ENCODE measurements at places on chromosomes 7 and 10.

DNA sequence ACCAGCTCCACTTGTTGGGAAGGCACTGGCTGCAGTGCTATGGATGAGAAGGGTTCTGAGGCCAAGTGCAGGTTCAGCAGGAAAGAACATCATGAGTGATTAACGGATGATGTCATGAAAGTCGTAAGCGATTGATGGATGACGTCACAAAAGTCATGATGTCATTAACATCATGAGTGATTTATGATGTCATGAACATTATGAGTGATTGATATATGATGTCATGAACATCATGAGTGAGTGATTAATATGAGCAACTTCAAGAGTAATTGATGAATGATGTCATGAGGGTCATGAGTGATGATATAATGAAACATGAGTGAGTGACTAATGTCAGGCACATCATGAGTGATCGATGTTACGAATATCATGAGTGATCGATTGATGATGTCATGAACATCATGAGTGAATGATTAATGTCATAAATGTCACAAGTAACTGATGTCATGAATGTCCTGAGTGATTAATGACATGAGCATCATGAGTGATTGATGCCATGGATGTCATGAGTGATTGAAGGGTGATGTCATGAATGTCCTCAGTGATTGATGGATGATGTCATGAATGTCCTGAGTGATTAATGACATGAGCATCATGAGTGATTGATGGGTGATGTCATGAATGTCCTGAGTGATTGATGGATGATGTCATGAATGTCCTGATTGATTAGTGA, 185.6 kb downstream of the PAXIP1 start:
- no peak for DNase-seq

GRCh38 chr10:79239924-79240581, 107.2 kb upstream of the PPIF start:
- no peak for DNase-seq

- DNase-seq: no peak
Measured at GRCh38 chr10:29472301-29473086, 162.3 kb downstream of the SVIL start.

DNA sequence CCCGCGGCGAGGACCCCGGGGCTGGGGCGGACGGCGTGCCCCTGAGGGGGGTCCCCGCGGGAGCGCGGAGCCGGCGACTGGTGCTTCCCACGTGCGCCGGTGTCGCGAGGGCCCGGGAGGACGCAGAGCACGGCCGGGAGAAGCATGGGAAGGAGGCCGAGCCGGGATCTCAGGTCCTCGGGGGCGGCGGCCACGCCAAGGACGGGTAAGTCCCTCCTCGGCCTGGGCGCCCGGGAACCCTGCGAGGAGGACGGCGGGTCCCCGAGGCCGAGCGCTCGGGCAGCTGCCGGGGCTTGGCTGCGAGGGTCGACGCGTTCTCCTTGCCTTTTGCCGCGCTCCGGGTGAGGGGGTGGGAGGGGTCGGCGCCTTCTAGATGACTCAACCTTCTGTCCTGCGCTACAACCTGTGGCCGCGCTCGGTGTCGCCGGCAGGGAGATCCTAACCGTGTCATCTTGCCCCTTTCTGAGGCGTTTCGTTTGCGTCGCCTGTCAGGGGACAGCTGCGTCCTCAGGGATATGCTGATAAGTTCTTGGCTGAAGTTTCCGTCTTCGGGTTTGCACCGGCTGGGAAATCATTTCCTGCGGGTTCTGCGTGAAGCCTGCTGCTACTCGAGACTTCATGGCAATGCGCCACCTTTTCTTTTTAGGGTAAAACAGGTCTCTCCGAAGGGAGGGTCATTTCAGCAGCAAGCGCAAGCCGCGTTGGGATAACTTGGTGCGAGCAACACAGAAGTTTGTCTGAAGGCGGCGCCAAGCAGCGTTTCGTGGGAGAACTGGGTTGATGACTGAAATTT, 529 bp downstream of the TASOR2 start:
- DNase-seq: peak; percentile 38

GRCh38 chr10:117516681-117517080, 25.9 kb upstream of the EMX2 start:
- DNase-seq: no peak

DNA sequence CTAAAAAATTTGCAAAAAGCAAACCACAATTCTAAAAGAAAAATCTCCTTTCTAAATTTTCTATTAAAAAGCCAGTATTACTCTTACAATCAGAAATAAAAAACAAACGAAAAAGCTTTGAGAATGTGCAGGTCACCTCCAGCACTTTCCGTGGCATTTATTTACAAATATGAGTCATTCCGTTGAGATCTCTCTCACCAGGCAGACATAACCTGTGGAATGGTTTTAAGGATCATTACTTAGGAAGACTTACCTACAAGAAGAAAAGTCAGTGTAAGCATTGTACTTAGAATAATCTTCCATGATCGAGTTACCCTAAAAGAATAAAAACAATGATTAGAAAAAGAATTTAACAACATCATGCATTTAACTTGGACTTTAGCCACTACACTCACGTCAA, 3.3 kb downstream of the SUN3 start:
- DNase-seq: no peak

- no peak for DNase-seq
Measured at GRCh38 chr10:132548869-132549268, 11.3 kb downstream of the INPP5A start.

DNA sequence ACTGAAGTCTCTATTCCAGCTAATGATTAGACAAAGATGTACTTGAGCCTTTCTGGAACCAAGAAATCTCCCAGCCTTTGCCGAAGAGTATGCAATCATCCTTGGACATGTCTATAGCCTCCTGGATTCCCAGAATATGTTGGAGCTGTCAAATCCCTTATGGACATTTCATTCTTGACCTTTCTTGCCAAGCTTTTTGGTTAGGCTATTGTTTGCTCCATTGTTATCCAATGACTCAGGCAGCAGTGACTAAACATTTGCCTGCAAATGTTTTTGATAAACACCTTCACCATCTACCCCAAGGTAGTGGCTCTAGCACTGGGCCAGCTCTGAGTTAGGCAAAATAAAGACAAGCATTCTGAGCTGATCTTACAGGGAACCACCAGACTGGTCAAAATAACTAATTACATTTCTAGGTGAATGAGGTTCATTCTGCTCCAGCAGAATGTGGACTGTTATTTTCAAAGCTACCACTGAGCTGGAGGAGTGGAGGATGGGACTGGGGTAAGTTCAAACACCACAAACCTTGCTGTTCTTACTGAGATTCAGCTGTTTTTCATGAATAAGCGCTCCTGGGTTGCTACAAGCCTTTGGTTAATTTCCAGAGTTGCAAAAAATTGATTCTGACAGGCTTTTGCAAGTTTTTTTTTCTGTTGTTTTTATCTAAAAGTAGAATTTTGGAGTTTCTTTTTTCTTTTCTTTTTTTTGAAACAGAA, 81.0 kb downstream of the TMEM270 start:
- DNase-seq: no peak

GRCh38 chr7:39910108-39910869, 39.8 kb upstream of the CDK13 start:
- no peak for DNase-seq

- no peak for DNase-seq
Measured at GRCh38 chr7:52486267-52486666, 549.2 kb upstream of the POM121L12 start.

GRCh38 chr7:80095545-80095944, 39.1 kb upstream of the GNAI1 start:
- no peak for DNase-seq

- no peak for DNase-seq
Measured at GRCh38 chr10:61313460-61313859, 139.7 kb downstream of the TMEM26 start.

DNA sequence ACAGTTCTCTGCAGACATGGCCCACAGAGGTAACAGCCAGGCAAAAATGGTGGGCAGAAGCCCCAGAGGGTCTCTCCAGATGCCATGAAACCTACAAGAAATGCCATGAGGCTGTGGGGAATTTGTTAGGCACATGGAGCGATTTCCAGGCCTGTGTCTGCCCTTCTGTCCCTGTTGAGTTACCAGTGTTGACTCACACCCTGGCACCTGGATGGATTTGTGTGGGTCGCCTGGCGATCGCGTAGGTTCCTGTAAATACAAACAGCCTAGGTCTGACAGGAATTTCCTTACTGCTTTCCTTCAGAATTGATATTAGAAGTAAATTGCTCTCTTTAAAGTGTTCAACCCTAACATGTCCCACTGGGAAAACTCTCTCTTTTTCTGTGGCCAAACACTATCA, 164.9 kb upstream of the EEPD1 start:
- DNase-seq: no peak

DNA sequence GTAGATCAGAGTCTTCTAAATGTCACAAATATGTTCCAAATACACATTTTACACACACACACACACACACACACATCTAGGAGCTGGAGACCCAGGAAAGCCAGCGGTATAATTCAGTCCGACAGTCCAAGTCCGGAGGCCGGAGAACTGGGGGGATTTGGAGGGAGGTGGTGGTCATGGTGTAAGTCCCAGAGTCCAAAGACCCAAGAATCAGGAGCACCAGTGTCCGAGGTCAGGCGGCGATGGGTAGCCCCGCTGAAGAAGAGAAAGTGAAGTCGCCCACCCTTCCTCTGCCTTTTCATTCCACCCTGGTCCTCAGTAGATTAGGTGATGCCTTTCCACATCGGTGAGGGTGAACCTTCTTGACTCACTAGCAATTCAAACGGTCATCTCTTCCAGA, 154.8 kb downstream of the CAMK1D start:
- DNase-seq: no peak

- no peak for DNase-seq
Measured at GRCh38 chr10:47065903-47066302, 154.7 kb downstream of the PTPN20 start.

- no peak for DNase-seq
Measured at GRCh38 chr10:132133005-132133404, 53.7 kb upstream of the DPYSL4 start.

DNA sequence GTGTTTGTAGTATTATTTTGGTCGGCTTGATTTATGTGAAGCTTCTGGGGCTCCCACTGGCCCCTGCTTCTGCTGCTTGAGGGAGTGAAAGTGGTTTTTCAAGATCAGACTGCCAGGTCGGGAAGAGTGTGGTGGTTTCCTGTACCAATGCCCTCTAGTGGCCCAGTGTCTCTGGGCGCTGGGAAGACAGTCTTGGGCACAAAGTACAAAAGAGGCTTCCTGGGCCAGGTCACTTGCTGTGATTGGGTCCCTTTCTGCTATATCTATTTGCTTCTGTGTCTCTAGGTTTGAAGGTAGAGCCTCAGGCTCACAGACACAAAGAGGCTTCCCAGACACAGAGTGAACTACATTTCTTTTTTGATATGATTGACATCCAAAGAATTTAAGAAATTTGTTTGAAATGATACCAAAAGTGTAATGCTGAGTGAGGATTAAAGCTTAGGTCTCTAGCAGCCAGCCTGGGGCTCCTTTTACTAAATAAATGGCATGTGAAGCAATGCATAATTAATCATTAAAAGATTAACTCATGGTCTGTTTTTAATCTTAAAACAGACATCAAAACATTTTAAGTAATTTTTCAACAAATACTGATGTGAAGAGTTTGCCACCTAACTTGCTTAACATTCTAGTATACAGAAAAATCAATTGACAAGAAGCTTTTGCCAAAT, 36.3 kb downstream of the ABCB1 start:
- no peak for DNase-seq

GRCh38 chr7:45088821-45089340, at the start of gene NACAD:
TSS of gene NACAD (minus strand) at chr7:45088969. CDS start at chr7:45088894, 75 bp downstream.
- no peak for DNase-seq

- no peak for DNase-seq
Measured at GRCh38 chr10:97015240-97015639, 170.5 kb downstream of the SLIT1 start.

- DNase-seq: no peak
Measured at GRCh38 chr7:49346195-49346899, 422.0 kb downstream of the CDC14C start.

GRCh38 chr7:129213828-129214227, 11.0 kb upstream of the AHCYL2 start:
- DNase-seq: no peak

- DNase-seq: no peak
Measured at GRCh38 chr7:148535217-148535616, 55.3 kb upstream of the C7orf33 start.

GRCh38 chr7:2202901-2203765, 29.6 kb downstream of the MAD1L1 start:
- DNase-seq: no peak

- DNase-seq: no peak
Measured at GRCh38 chr7:143229054-143229790, 7.4 kb downstream of the TAS2R40 start.

- no peak for DNase-seq
Measured at GRCh38 chr10:74238031-74238431, 87.0 kb downstream of the ADK start.

DNA sequence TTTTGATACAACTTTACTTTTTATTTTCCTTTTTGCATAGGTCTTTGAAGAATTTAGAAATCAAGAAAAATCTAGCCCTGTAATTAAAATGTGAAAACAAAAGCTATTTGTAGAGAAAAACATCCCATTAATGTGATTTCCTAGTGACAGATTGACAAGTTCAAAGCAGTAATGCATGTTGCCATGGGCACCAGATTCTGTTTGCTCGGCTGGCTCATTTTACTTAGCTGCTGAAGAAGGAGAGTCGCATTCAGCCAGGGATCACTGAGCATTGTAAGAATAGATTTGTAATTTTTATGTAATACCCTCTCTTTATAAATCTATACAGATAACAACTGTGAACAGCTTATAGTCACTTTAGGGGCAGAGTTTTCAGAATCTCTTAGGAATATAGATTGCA, 28.5 kb downstream of the DNAJB9 start:
- no peak for DNase-seq

- no peak for DNase-seq
Measured at GRCh38 chr7:38310591-38311101, 37.2 kb upstream of the TARP start.

GRCh38 chr10:111297351-111297848, 220.6 kb downstream of the ADRA2A start:
- DNase-seq: no peak

DNA sequence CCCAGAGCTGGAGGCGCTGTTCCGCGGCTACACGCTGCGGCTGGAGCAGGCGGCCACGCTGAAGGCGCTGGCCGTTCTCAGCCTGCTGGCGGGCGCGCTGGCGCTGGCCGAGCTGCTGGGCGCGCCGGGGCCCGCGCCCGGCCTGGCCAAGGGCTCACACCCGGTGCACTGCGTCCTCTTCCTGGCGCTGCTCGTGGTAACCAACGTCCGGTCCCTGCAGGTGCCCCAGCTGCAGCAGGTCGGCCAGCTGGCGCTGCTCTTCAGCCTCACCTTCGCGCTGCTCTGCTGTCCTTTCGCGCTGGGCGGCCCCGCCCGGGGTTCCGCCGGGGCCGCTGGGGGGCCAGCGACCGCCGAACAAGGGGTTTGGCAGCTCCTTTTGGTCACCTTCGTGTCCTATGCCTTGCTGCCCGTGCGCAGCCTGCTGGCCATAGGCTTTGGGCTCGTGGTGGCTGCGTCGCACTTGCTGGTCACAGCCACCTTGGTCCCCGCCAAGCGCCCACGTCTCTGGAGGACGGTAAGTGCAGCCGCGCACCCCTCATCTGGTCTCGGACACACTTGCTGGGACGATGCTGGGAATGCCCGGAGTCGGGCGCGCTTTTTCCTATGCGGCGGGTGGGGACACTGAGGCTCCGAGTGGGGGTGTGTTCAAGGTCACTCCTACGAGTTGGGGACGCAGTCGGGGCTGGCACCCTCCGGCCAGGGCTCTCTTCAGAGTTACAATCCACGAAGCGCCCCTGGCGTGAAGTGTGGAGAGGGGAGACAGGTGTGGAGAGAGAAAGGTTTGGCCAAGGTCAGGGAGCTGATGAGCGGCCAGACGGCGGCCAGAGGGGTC, 717 bp downstream of the ADCY1 start:
- DNase-seq: no peak

GRCh38 chr7:47873762-47874161, 74.5 kb downstream of the PKD1L1 start:
- DNase-seq: no peak

- no peak for DNase-seq
Measured at GRCh38 chr10:74322141-74322540, 171.1 kb downstream of the ADK start.
